ENCODE measurements at places on chromosomes 7 and 10.

DNA sequence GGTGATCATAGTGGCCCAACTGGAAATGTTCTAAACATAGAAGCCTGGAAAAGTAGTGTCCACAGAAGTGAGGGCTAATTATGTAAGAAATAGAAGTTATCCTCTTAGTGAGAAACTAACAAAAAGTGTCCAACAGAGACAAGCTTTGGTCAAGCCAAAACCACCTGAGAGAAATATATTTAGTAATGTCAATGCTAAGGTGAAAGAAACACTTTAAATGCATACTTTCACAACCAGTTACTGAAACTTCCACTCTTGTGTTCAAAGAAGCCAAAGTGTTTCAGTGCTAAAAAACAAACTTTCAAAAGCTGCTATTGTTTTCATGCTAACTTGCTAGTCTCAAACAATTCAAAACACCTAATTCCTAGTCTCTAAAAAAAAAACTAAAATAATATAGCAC is 18.1 kb downstream of the RAB11FIP2 start:
- DNase-seq = no peak

DNA sequence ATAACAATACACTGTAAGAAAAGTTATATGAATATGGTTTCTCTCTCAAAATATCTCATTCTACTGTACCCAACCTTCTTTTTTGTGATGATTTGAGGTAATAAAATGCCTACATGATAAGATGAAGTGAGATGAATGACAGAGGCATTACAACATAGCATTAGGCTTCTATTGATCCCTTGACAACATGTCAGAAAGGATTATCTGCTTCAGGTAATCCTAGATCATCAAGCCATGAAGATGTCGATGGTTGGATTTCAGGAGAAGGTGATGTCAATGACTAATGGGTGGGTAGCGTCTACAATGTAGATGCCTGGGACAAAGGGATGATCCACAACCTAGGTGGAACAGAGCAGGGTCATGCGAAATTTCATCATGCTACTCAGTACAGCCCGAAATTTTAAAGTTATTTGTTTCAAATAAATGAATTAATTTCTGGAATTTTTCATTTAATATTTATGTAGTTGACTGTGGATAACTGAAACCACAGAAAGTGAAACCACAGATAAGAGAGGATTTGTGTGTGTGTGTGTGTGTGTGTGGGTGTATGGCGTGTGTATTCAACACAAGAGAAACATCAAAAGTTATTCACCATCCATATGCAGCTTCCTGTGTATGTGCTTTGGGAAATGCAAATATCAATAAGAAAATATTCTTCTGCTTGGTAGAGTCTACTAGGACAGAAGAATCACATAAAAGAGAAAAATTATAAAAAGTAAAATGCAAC is 77.0 kb downstream of the MAGI2 start:
- DNase-seq = no peak

- no peak for DNase-seq
Measured at GRCh38 chr7:76316984-76317781, 14.7 kb downstream of the HSPB1 start.

- DNase-seq = no peak
Measured at GRCh38 chr7:20514364-20514763, 101.1 kb upstream of the ABCB5 start.

DNA sequence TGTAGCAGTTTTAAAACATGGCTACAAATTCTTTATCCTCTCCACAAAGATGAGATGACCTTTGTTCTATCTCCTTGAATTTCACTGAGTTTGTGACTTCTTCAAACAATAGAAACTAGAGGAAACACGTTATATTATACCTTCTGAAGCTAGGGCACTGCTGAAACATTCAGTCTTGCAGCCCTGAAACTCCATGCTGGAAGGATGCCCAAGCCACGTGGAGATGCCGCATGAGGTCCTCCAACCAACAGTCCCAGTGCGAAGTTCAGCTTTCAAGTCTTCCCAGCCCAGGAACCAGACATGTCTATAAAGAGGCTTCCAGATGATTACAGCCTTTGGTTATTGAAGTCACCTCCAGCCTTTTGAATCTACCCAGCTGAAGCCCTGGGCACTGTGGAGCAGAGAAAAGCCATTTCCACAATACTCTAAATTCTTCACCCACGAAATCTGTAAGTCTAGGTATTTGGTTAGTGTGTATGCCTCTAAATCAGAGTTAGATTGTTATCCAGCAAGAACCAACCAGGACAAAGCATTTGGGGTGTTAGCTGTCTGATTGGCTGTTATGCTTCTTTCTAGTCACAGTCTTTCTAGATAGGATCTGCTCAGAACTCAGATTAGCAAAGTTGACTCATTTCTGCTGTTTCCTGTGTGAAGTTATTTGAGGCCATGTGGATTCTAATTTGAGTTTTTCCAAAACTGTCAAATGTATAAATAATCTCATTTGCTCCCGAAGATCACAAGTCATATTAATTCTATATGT is 186.5 kb upstream of the TMEM72 start:
- no peak for DNase-seq

Data from stimulated activated CD4-positive, alpha-beta T cell treated with anti-CD3 and anti-CD28 coated beads, Interleukin-2, amount 100 ng/mL, for 4 hours (primary cell).